Left ventricle myocardium inferior (tissue), 1 donor: ENCODE measurements at places on chromosomes 1 and 21. TPM values are rescaled to one million over a fixed set of nuclear protein-coding genes. Genes with fewer than 3 reads are reported as not detected.

- no peak for DNase-seq
Observed at GRCh38 chr1:87869567-87869966, 540.9 kb downstream of the LMO4 start.

DNA sequence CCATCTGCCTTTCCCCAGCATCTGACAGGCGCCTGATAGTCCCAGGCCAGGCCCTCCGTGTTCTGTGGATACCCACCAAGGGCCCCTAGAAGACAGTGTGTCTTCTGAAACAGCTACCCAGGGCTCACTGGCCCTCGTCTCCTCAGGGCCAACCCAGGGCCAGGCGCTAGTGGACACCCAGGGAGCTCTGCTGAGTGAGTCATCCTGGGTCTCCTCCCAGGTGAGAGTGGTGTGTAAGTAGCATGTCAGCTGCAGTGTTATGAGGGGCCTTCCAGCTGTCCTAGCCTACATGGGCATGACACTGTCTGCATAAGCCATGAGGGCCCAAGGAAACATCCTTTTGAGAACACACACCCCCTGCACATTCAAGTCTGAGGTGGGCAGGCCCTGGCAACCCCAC is 36.7 kb downstream of the CHD5 start:
- no peak for DNase-seq

GRCh38 chr1:94716965-94717364 is 103.2 kb upstream of the SLC44A3 start:
- no peak for DNase-seq

Gene OR2AK2
- not detected for total RNA-seq

DNA sequence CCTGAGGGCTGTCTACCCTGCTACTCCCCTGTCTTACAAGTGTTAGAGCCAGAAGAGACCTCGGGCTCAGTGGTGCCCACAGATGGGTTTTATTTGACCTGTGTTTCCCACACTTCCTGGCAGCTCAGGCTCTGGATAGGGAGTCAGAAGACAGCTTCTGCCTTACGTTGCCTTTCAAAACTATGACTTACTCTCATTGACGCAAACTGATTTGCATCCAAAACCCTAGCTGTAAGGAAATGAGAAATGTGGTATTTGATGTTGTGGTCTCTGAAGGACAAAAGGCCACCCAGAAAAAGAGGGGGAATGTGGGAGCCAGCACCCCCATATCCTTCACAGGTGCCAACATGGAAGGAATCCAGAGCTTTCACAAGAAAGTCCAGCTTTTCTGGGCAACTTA is 180.2 kb downstream of the ATG4C start:
- no peak for DNase-seq

Gene PGLYRP4
- not detected for total RNA-seq

Gene BMP8B
- 0.33 TPM for total RNA-seq

DNA sequence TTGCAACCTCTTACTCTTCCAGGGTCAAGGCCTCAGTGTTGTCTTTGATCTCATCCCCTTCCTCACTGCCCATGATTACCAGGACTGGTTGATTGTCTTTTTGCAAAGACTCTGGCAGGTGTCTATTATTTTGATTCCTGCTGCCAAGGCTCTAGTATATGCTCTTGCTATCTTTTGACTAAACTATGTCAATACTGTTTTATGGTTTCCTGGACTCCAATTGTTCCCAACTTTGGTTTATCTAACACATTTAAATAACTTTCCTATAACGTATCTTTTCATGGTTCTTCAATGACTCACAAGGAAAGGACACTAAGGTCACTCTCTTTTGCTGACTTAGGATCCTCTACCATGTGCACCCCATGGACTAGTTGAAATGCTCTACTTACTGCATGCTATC is 141.5 kb downstream of the PTPRC start:
- DNase-seq = no peak

Gene TRNAU1AP
- 13.0 TPM for total RNA-seq

- DNase-seq = no peak
Observed at GRCh38 chr1:45340816-45341466, 701 bp upstream of the MUTYH start.
